ENCODE measurements at places on chromosomes 3 and 15.

GRCh38 chr3:126456766-126457388 is 18.8 kb downstream of the ZXDC start:
- DNase-seq, result no peak

DNA sequence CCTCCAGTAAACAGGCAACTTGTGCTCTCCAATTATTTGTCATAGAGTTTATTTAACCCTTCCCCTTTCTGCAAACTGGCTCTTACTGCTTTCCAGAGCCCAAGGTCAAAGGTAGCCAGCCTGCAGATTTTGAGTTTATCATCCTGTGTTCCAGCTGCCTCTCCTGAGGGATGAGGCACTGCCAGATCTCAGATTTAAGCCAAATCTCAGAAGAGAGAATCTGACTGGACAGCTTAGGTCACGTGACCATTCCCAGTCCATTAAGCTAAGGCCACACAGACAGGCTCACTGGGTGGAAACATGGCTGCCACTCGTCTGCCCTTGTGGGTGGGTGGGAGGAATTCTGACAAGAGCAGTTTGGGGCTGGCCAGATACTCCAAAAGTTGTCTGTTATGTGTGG is 8.6 kb upstream of the SIAH2 start:
- no peak for DNase-seq

GRCh38 chr15:87711026-87711425 is 545.5 kb downstream of the NTRK3 start:
- no peak for DNase-seq

- no peak for DNase-seq
Observed at GRCh38 chr15:41443275-41443674, 26.4 kb downstream of the RTF1 start.

- no peak for DNase-seq
Observed at GRCh38 chr3:63900459-63900858, 11.7 kb downstream of the SCAANT1 start.

DNA sequence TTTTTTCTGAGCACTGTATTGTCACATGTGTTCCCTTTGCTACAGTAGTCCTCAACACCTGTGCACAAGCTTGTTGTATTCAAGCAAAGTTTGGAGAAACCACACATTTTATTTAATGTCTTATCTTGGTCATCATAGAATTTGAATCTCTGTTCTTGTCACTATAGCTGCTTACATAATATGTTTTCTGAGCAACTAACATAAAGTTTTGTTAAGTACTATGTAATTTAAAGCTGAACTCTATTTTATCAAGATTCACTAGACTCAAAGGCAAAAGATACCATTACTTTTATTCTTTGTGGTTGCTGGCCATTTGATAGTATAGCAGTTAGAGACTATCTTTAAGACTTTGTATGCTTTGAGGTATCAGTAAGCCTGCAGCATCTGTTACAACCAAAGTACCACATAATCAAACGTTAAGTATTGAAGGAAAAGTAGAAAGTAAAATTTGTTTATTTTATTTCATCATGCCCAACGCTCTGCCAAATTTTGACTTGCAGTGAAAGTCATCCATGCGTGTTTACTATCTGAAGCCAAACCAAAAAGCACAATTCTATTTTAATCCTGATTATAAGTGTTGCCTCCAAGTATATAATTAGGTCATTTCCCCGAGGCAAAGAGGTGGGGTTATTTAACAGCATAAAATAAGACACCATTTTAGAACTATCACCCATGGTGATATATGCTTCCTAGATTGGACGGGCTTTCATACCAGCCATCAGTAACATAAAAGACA is 10.3 kb upstream of the ABHD10 start:
- DNase-seq, result no peak

All from amygdala (tissue), 56 donors.